ENCODE measurements at places on chromosomes 1 and 21. TPM values are rescaled to one million over a fixed set of nuclear protein-coding genes. Genes with fewer than 3 reads are reported as not detected.

The RHD gene
- total RNA-seq = not detected

The KRTAP19-1 gene
- not detected for total RNA-seq

The KRTAP26-1 gene
- total RNA-seq = not detected

The MYOC gene
- not detected for total RNA-seq

The MCM3AP gene
- total RNA-seq = 161 TPM

The TRNP1 gene
- 0.55 TPM for total RNA-seq

The AUNIP gene
- 4.2 TPM for total RNA-seq

- no peak for DNase-seq
- H3K27ac ChIP-seq = peak overlapping the region; percentile 99
- H3K27me3 ChIP-seq = no peaks in the 10 kb centered on the region
- peaks cover 40% of the 10 kb centered on the region for H3K4me1 ChIP-seq
- H3K4me3 ChIP-seq = peak overlapping the region; percentile 89
- H3K36me3 ChIP-seq = no peaks in the 10 kb centered on the region
Measured at GRCh38 chr1:2290171-2290578, 62.1 kb downstream of the SKI start.

GRCh38 chr1:84973498-84974334 is 23.2 kb downstream of the MCOLN2 start:
- peaks cover 5% of the 10 kb centered on the region for H3K27me3 ChIP-seq
- H3K4me3 ChIP-seq = peak overlapping the region; percentile 79
- peaks cover 69% of the 10 kb centered on the region for H3K4me1 ChIP-seq
- no peak for DNase-seq
- peak overlapping the region; percentile 75 for H3K27ac ChIP-seq

GRCh38 chr1:1281533-1282321 is 1.5 kb downstream of the SCNN1D start:
- H3K27me3 ChIP-seq = no peaks in the 10 kb centered on the region
- DNase-seq = no peak
- H3K4me3 ChIP-seq = no peak overlapping the region
- H3K4me1 ChIP-seq = no peaks in the 10 kb centered on the region

DNA sequence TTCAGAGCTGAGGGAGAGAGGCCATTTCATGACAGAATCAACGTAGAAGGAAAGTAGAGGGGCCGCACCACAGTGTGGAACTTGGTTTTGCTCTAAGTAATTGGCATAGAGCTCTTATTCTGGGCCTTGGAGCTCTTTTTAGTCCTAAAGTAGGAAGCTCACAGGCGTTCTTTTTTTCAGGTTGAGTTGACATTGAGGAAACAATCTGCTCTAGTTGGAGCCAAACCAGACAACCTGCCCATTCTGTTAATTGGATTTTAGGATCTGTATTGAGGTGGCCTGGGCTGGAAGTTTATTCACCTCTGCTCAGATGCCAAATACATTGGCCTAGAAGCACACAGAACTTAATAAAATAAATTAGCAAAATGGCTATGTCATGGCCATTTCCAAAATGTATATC is 1093.9 kb downstream of the ADGRL2 start:
- no peak overlapping the region for H3K4me3 ChIP-seq
- H3K27ac ChIP-seq = no peak overlapping the region

GRCh38 chr1:38814984-38815464 is 44.5 kb downstream of the RRAGC start:
- H3K27ac ChIP-seq = no peak overlapping the region
- no peaks in the 10 kb centered on the region for H3K36me3 ChIP-seq
- no peaks in the 10 kb centered on the region for H3K4me1 ChIP-seq
- no peak for DNase-seq
- H3K4me3 ChIP-seq = no peak overlapping the region
- H3K27me3 ChIP-seq = peaks cover 75% of the 10 kb centered on the region

- H3K4me1 ChIP-seq = peaks cover 35% of the 10 kb centered on the region
- peak; percentile 78 for DNase-seq
- H3K36me3 ChIP-seq = peaks cover 6% of the 10 kb centered on the region
- H3K27ac ChIP-seq = peak overlapping the region; percentile 89
- H3K4me3 ChIP-seq = peak overlapping the region; percentile 79
- H3K27me3 ChIP-seq = peaks cover 6% of the 10 kb centered on the region
Measured at GRCh38 chr1:224168859-224169380, 14.1 kb upstream of the DEGS1 start.

DNA sequence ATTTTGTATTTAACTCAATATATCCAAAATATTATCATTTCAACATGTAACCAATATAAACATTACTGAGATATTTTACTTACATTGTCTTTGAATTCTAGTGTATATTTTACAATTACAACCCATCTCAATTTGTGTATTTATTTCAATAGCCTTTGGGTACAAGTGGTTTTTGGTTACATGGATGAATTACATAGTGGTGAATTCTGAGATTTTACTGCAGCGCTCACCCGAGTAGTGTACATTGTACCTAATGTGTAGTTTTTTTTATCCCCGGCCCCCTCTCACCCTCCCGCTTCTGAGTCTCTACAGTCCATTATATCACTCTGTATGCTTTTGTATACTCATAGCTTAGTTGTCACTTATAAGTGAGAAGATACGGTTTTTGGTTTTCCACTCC is 117.0 kb upstream of the GALNT2 start:
- H3K27ac ChIP-seq = no peak overlapping the region
- no peak for DNase-seq
- H3K4me3 ChIP-seq = no peak overlapping the region
- H3K4me1 ChIP-seq = no peaks in the 10 kb centered on the region

DNA sequence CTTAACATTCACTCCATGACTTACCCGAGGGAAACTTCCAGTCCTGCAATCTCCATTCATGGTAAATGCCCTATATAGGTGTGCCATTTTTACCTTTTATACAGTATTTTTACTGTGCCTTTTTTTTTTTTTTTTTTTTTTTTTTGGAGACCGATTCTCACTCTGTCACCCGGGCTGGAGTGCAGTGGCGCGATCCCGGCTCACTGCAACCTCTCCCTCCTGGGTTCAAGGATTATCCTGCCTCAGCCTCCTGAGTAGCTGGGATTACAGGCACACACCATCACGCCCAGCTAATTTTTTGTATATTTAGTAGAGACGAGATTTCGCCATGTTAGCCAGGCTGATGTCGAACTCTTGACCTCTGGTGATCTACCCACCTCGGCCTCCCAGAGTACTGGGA is 124.4 kb upstream of the PLPPR4 start:
- H3K27ac ChIP-seq = no peak overlapping the region
- H3K36me3 ChIP-seq = no peaks in the 10 kb centered on the region
- H3K27me3 ChIP-seq = no peaks in the 10 kb centered on the region
- H3K4me1 ChIP-seq = no peaks in the 10 kb centered on the region
- DNase-seq = no peak

GRCh38 chr1:200369706-200370105 is 40.1 kb downstream of the ZNF281 start:
- no peaks in the 10 kb centered on the region for H3K36me3 ChIP-seq
- H3K4me1 ChIP-seq = no peaks in the 10 kb centered on the region
- no peak for DNase-seq
- no peak overlapping the region for H3K4me3 ChIP-seq
- H3K27ac ChIP-seq = peak overlapping the region; percentile 41

- no peak for DNase-seq
- peaks cover 18% of the 10 kb centered on the region for H3K36me3 ChIP-seq
- H3K4me3 ChIP-seq = no peak overlapping the region
- peaks cover 6% of the 10 kb centered on the region for H3K4me1 ChIP-seq
- H3K27me3 ChIP-seq = no peaks in the 10 kb centered on the region
Measured at GRCh38 chr1:205144751-205145150, 23.0 kb upstream of the RBBP5 start.

- no peaks in the 10 kb centered on the region for H3K27me3 ChIP-seq
- peak; percentile 83 for DNase-seq
- peak overlapping the region; percentile 73 for H3K4me3 ChIP-seq
- H3K36me3 ChIP-seq = peaks cover 16% of the 10 kb centered on the region
- H3K4me1 ChIP-seq = peaks cover 78% of the 10 kb centered on the region
Measured at GRCh38 chr1:6028042-6028850, 17.4 kb upstream of the KCNAB2 start.

DNA sequence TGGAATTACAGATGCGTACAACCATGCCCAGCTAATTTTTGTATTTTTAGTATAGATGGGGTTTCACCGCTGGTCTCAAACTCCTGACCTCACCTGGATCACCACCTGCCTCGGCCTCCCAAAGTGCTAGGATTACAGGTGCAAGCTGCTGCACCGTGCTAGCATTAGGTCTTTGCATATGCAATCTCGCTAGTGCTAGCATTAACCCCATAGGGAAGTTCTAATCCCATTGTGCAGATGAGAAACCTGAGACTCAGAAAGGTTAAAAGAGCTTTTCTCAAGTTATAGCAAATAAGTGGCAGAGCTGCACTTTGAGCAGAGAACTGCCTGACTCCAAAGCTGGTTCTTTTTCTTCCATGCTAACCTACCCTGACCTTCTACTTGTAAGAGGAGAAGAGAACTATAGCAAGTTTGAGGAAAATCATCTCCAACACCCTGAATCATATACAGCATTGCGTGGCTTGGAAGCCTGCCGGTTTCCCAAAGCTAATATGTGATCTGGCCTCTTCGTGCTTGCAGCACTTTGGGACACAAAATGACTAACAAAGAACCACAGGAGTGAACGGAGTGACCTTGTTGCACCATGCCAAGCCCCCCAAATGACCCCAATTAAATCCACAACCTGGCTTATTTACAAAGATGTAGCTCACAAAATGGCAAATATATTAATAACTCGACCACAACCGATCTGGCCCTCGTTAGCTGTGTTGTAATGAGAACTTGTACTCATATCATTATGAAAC is 185.1 kb downstream of the TM2D1 start:
- no peak for DNase-seq
- H3K36me3 ChIP-seq = no peaks in the 10 kb centered on the region
- no peaks in the 10 kb centered on the region for H3K27me3 ChIP-seq
- H3K27ac ChIP-seq = no peak overlapping the region
- H3K4me1 ChIP-seq = peaks cover 20% of the 10 kb centered on the region

GRCh38 chr1:111789666-111790316 is 34.1 kb downstream of the DDX20 start:
- DNase-seq = no peak
- no peak overlapping the region for H3K27ac ChIP-seq
- no peak overlapping the region for H3K4me3 ChIP-seq

GRCh38 chr1:11558276-11558675 is 79.3 kb downstream of the DISP3 start:
- no peak overlapping the region for H3K27ac ChIP-seq
- H3K4me3 ChIP-seq = no peak overlapping the region
- no peaks in the 10 kb centered on the region for H3K4me1 ChIP-seq
- H3K36me3 ChIP-seq = no peaks in the 10 kb centered on the region
- DNase-seq = no peak
- H3K27me3 ChIP-seq = peaks cover 45% of the 10 kb centered on the region

DNA sequence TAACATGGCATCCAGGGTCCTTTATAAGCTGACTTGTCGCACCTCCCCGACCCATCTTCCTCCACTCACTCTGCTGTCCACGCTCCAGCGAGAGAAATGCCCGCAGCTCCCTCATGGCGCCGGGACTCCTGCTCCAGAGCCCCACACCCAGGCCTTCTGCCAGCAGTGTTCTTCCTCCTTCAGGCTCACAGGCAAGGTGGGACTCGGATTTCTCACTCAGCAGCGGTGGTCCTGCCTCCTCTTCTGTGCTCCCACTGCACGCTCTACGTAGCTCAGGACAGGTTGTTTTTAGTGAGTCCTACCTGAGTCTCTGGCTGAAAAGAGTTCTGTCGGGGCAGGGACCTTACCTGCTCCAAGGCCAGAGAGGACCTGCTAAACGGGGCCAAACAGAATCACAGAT is 11.2 kb downstream of the THEMIS2 start:
- no peaks in the 10 kb centered on the region for H3K27me3 ChIP-seq
- peak overlapping the region; percentile 97 for H3K27ac ChIP-seq
- DNase-seq = no peak
- H3K4me1 ChIP-seq = peaks cover 57% of the 10 kb centered on the region
- peaks cover 23% of the 10 kb centered on the region for H3K36me3 ChIP-seq
- H3K4me3 ChIP-seq = peak overlapping the region; percentile 77

- peaks cover 22% of the 10 kb centered on the region for H3K4me1 ChIP-seq
- DNase-seq = no peak
- H3K4me3 ChIP-seq = no peak overlapping the region
- H3K27me3 ChIP-seq = no peaks in the 10 kb centered on the region
Measured at GRCh38 chr1:23594927-23595353, 35.6 kb upstream of the ID3 start.

DNA sequence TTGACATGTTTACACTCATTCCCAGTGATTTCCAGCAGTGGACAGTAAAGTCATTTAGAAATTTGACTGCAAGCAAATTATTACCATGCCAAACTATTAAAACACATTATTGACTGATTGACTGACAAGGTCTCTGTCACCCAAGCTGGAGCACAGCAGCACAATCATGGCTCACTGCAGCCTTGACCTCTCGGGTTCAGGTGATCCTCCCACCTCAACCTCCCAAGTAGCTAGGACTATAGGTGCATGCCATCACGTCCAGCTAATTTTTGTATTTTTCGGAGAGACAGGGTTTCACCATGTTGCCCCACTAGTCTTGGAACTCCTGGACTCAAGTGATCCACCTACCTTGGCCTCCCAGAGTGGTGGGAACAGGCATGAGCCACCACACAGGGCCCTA is 24.2 kb downstream of the PTP4A2 start:
- peak overlapping the region; percentile 75 for H3K4me3 ChIP-seq
- peaks cover 45% of the 10 kb centered on the region for H3K36me3 ChIP-seq
- DNase-seq = no peak
- peak overlapping the region; percentile 87 for H3K27ac ChIP-seq

DNA sequence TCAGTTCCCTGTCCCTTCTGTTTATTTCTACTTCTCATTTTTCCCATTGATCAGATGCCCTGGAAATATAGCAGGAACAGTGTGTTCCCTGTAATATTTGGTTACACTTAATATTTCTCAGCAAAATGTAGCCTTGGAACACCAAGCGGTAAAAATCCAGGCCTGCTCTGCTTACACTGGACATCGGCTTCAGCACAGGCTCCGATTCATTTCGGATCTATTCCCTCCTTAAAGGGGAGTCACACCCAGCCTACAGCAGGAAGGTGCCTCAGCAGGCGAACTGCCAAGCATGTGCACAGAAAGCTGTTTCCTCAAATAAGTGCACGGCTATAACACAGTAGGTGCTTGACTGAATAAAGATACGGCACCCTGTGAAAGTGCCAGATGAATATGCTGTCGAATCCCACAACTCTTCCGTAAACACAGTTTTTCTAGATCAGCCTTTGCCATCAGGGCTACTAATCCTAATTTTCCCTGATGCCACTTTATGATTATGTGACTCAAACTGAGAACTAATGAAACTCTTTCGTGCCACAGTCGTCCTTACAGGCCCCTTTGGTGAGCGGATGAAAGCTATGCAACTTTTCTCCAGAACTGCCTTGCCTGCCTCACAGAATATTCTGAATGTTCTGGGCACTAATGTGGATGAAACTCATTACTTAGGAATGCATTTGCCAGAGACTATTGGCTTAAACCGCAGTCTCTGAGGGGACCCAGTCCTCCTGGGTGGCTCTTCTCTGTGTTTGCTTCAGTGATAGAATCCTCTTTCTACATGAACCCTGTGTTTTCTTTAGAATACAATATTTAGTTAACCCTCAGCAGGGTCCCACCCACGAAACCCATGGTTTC is 275.5 kb upstream of the RUNX1 start:
- no peaks in the 10 kb centered on the region for H3K36me3 ChIP-seq
- DNase-seq = no peak
- no peak overlapping the region for H3K27ac ChIP-seq
- H3K4me3 ChIP-seq = no peak overlapping the region
- no peaks in the 10 kb centered on the region for H3K4me1 ChIP-seq
